CD4-positive, alpha-beta T cell treated with Interferon alpha-2 for 1 hour (primary cell): ENCODE measurements at places on chromosomes 11 and 22.
A peak's percentile ranks its signal among the peaks of the same experiment; 100 is the strongest.

GRCh38 chr11:9320047-9320446, 5.7 kb upstream of the TMEM41B start:
- DNase-seq: no peak

DNA sequence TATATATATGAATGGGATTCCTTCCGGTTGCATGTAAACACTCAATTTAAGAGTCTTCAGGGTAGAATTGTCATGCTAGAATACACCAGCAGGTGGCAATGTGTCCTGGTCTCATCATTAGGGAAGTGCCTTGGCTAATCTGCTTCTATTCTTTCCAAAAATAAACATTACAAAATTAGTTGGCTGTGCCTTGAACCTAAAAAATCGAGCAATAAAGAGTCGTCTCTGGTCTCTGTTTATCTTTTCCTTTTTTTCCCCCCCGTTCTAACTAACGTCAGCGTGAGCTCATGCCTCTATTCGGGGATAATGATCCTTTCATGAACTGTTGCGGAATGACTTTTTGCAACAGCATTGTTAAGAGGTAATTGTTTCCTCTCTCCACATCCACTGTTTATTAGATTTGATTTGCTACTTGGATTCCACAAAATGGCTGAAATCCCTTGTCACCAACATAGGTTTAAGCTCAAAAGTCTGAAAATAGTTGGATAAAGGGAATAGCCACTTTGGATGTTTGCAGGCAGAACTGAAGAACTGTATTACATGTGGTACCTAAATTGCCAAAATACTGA, 1.2 kb upstream of the ARHGEF12 start:
- peak; percentile 59 for DNase-seq

DNA sequence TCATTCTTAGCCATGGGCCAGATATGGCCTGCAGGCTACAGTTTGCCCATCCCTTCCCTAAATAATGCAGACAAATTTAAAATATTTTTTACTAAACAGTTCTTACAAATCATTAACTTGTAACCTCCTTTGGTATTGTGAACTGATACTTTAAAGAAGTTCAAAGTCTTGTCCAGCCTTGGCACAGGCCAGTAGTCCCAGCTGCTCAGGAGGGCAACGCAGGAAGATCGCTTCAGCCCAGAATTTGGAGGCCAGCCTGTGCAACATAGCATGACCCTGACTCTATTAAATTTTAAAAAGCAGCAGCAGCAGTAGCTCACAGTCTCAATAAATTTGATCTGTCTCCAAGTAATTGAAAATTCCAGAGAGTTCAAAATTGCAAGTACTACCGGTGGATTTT, 83.7 kb upstream of the ARHGAP32 start:
- no peak for DNase-seq

- DNase-seq: no peak
Measured at GRCh38 chr11:104094576-104094975, 58.1 kb downstream of the DDI1 start.

DNA sequence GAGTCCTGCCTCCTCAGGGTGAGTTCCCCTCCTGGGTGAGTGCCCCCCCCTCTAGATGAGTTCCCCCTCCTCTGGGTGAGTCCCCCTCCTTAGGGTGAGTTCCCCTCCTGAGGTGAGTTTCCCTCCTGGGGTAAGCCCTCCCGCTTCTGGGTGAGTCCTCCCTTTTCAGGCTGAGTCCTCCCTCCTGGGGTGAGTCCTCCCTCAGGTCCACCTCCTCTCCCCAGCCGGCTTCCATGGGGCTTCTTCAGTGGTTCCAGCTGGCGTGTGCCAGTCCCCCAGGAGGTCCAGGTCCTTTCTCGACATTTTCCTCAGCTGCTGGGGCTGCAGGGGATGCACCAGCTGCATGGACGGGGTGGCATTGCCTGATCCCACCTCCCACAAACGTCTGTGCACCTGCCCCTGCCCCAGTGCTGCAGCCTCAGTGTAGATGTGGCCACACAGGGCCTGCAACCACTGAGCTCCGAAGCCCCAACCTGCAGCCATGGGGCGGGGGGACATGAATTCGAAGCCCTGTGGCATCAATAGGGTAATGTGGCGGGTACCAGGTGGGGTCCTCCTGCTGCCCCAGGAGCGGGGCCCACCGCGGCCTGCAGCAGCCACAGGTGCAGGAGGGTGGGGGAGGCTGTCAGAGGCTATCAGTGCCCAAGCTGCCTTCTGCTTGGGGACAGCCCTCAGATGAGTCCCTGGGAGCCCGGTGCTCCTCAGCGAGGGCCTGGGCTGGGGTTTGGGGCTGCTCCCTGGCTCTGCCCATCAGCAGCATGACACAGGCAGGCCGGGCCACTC, 101.3 kb upstream of the FGF3 start:
- no peak for DNase-seq
